ENCODE measurements at places on chromosomes 3 and 15.

- DNase-seq = no peak
These were observed 7.6 kb downstream of the ICE2 start for GRCh38 chr15:60471314-60471713.

DNA sequence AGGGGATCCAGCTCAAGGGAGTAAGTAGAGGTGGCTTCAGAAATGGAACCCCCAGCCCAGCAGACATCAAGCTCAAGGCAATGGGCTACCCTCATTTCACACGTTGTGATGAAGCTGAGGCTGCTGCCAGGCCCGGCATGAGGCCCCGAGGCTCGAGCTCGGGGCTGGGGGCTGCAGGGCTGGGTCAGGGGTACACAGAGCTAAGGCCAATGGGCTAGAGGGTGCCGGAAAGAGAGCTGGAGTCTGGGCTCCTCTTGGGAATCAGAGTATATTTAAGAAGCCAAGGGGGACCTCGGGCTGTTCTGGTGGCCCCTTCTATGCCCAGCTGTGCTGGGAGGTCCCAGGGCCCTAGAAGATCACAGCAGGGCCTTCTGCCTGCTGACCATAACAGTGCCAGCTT is 7.4 kb downstream of the PRSS50 start:
- no peak for DNase-seq

DNA sequence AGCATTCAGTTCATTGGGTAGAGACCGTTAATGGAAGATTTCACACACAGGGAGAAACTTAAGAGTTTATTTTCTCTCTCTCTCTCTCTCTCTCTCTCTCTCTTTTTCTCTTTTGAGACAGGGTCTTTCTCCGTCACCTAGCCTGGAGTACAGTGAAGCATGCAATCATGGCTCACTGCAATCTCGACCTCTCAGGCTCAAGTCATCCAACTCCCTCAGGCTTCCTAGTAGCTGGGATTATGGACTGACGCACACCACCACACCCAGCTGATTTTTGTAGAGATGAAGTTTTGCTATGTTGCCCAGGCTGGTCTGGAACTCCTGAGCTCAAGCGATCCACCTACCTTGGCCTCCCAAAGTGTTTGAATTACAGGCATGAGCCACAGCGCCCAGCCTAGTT is 1.6 kb downstream of the WDR72 start:
- DNase-seq = no peak

DNA sequence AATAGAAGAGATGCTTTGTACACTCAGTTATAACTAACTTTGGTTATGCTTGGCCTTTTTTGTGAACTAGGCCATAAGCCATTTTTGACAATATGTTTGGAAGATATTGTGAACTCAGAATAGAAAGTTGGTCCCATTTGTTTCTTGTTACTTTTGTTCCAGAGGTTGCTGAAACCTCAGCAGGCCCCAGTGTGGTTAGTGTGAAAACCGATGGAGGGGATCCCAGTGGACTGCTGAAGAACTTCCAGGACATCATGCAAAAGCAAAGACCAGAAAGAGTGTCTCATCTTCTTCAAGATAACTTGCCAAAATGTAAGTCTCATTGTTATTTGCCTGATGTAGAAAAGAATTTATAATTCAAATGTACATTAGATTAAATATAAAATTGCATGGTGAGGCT is 5.7 kb downstream of the ALAS1 start:
- DNase-seq = no peak

DNA sequence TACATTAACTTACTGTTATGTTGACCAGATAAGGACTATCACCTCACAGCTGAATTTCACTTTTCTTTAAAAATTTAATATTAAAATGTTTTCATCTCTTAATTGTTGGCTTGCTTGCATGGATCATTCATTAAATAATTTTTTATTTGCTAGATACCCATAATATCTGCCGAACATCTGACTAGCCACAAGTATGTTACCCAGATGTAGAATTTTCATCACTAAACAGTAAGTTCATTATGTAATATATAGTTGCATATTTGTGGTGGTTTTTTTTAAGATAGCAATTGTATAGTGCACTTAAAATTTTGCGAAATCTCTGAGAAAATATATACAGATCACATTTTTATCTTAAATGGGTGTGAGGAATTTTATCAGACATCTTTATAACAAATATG is 190.4 kb downstream of the MBNL1 start:
- DNase-seq = no peak

GRCh38 chr15:80153900-80154299 is 1.1 kb downstream of the FAH start:
- DNase-seq = no peak

- no peak for DNase-seq
These were observed 8.6 kb downstream of the TLR9 start for GRCh38 chr3:52216585-52217408.

DNA sequence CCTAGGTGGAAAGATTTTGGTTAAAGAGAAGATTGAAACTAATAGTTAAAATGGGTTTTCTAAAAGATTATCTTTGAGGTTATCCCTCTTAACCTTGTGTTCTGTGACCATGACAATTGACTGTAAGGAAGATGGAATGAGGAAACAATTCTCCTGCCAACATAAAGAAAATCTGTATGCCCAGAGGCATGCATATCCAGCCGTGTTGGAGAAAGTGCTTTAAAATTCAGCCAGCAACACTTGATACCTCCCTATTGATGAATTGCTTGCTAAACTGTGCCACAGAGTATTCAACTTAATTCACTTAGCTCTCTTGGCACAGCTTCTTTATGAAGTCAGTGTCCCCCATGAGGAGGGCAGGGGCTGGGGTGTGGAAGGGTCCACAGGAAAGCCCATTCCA is 203.5 kb downstream of the UBE2E2 start:
- DNase-seq = no peak

All from NK-92 treated with Interleukin-12 subunit alpha and Interleukin-12 subunit beta, amount 100 ng/mL, for 24 hours (cell line).